ENCODE measurements at places on chromosomes 5 and 9.

- DNase-seq, result no peak
Measured at GRCh38 chr5:36659411-36659810, 53.0 kb downstream of the SLC1A3 start.

DNA sequence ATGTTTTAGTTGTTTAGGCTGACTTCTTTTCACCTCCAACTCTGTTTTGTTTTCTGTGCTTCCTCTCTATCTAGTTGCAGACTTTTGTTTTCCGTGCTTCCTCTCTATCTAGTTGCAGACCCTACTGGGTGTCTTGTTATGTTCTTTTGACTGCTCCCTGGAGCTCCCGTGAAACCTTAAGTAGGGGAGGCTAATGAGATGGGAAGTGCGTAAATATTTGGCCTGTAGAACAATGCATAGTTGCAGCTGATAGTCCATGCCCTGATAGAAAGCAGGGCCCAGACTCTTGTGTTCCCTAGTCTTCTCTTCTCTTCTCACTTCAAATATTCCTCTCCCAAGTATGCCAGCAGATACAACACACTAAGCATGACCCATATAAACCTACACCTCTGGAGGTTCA, 757.0 kb downstream of the BRINP1 start:
- DNase-seq, result no peak

DNA sequence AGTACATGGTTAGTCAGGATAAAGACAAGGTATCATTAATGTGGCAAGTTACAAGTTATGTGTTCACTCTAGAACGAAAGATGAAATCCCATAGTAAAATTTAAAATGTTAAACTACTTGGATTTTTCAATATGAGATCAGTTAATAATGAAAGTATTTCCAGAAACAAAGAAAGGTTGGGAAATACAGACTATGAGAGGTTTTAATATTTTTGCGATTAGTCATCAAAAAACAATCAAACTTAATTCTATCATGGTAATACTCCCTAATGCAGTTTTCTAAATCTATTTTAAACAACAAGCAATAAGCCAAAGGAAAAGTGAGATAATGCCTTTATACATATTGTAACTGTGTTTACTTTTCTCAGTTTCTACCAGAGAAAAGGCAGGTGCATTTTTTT, 10.6 kb downstream of the CDH12 start:
- no peak for DNase-seq

GRCh38 chr9:13239660-13240059, 39.8 kb downstream of the MPDZ start:
- DNase-seq, result no peak

- no peak for DNase-seq
Measured at GRCh38 chr9:91775708-91776028, 174.4 kb downstream of the ROR2 start.

DNA sequence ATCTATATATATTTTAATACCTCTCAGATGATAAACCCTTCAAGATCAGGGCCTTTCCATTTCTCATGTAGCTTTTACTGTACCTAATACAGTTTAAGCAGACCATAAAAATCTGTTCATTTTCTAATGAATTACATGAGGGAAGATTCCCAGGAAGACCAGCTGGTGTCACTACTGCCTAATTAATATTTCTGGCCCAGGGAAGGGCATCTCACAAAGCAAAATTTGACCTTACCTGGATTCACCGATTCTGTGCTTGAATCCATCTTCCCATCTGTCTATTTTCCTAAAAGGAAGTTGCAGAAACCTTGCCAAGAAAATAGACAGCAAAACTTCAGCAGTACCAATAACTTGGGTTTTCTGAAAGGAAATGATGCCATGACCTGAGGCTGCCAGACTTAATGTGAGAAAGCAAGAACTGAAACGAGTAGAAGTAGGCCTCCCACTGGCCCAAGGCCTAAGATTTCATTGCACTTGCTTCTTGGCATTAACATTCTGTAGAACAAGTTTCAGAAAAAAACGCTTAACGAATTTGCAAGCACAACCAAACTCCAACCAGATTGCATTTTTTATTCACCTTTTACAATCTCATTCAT, 83.0 kb upstream of the GLIS3 start:
- DNase-seq, result no peak

DNA sequence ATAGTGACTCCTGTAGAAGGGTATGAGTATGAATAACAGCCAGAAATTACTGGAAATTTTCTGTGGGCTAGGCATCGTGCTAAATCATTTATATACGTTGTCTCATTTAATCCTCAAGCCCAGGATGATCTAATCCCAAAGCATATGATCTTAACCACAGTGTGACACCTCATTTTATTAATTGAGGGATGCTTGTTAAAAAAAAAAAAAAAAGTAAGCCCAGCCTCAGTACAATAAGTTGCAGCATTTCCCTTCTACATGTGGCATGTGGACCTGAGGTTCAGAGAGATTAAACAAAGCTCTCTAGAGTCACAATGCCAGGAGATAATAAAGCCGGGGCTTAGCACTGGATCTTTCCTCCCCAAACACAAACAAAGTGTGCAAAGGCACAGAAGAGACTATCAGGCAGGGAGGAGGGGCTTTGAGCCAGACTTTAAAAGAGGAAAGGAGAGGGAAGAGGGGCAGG, 49.5 kb downstream of the KLF4 start:
- no peak for DNase-seq

DNA sequence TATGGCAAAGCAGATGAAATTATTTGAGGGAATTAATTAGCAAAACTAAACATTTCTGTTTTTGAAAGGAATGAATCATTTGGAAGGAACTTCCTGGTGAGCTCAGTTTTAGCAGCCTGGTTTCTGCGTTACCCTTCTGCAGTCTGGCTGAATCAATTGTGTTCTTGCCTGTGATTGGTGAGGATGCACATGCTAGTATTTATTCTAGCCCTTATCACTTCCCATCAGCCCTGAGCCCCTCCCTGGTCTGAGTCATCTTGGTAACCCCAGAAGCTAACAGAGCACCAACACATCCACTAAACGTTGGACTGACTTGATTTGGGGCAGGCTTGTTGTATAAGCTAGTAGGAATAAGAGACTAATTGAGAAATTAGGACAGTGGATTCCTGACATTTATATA, 6.6 kb downstream of the TJP2 start:
- DNase-seq, result no peak

DNA sequence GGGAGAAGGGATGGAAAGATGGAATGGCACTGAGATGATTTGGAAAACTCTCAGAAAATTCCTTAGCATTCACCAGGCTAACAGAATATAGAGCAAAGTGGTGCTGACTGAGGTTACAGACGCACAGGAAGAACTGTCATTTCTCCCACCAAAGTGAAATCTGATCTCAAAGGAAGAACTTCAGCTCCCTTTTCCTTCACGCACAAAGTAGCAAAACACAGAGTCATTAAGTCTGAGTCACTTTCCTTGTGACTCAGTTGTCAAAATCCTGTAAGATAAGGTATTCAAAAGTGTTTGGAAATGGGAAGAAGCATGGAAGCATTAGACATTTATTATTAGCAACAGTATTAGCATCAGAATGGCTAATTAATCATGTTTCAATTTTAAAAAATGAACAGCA, 11.7 kb downstream of the MPDZ start:
- no peak for DNase-seq

GRCh38 chr9:114413861-114414301, 26.1 kb upstream of the AKNA start:
- DNase-seq, result no peak

- DNase-seq, result no peak
Measured at GRCh38 chr5:169571355-169571754, 12.2 kb upstream of the SPDL1 start.

DNA sequence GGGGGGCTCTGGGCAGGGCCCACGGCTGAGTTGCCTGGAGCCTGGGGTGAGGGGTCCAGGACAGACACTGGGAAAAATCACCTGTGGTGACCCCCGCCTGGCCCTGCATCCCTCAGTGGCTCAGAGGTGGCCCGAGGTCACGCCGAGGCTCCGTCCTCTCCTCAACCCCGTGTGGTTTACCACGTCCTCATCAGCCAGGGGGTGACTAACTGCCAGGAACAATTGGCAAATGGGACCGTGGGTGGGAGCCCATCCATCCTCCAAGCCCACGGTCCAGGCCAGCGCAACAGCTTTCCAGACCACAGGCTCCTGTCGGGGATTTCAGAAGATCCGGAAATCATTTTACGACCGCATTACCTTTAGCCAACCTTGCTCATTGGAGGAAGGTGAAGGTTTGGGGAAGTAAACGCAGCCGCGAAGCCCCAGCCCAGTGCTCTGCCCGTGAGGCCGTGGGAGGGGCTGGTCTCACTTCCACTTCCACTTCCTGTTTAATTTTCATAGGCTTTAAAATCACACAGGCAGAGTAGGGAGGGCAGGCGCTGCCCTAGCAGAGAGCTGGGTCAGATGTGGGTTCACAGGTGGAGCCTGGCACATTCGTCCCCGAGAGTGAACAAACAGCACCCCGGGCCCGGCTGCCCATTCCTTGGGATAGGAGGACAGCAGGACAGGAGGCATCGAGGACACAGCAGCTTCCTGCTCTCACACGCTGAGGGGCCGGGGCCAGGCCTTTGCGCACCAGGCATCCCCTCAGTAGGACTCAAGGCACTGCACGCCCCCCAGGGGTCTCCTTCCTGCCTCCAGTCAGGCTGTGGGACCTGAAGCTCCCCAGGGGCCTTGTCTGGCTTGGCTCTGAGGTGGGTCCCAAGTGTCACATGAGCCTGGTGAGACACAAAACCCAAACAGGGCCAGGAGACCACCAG, 19.8 kb upstream of the SLC9A3 start:
- DNase-seq, result no peak

GRCh38 chr9:34125681-34126206, 754 bp downstream of the DCAF12 start:
- DNase-seq, result no peak

GRCh38 chr9:99237356-99237755, 15.3 kb downstream of the SEC61B start:
- no peak for DNase-seq

DNA sequence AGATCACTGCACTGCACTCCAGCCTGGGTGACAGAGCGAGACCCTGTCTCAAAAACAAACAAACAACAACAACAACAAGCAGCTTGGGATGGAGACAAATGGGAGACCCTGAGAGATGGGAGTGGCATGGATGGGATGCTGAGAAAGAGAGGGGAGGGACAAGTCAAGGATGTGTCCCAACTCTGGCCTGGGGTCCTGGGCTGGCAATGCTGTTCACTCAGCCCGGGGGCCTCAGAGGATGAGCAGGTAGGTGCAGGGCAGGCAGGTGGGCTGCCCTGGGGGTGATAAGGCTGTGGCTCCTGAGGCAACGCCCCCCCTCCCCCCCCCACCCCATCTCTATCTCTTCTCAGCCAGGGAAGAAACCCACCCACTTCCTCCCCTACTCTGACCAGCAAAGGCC, 123.0 kb downstream of the LHX2 start:
- DNase-seq, result no peak

GRCh38 chr5:82942083-82942881, 134.9 kb downstream of the TMEM167A start:
- DNase-seq, result no peak

- DNase-seq, result no peak
Measured at GRCh38 chr9:115913696-115914095, 239.9 kb upstream of the PAPPA start.

GRCh38 chr5:151612689-151613427, 21.7 kb upstream of the FAT2 start:
- no peak for DNase-seq

DNA sequence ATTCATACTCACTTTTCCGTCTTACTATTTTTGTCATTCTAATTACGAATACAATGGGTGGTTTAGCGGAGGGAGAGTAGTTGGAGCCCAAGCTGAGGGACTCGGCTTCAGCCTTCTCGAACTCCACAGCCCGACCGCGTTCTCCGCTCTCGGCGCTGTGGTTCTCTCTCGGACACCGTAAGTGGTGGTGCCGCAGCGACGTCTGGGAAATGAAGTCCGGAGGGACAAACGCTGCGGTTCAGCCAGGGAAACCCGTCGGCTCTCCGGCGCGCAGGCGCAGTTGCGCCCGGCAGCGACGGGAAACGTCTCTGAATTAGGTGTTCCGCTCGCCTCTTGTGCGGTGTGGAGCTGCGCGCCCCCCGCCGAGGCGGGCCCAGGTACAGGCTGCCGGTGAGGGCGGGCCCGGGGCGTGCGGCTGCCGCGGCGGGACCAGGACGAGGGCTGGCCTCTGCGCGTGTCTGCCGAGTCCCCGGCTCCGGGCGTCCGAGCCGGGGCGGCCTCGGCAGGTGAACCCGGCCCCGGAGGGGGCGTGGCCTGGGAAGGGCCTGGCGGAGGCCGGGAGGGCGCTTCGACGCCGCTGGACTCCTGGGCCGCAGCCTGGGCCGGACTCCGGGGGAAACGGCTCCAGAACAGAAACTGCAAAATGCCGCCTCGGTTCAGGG, at the start of gene ZNF879:
Gene ZNF879 (plus strand): TSS at position 277 of the 662 bp plus-strand sequence. CDS start 1,201 bp downstream, outside the sequence.
- peak; percentile 93 for DNase-seq

- DNase-seq, result no peak
Measured at GRCh38 chr5:154190595-154191304, at the start of gene GALNT10. Gene GALNT10, plus strand, starts transcription at chr5:154190733. Its CDS starts 134 bp downstream, at chr5:154190867.

GRCh38 chr5:101997235-101997634, 298.8 kb downstream of the SLCO4C1 start:
- DNase-seq, result no peak

DNA sequence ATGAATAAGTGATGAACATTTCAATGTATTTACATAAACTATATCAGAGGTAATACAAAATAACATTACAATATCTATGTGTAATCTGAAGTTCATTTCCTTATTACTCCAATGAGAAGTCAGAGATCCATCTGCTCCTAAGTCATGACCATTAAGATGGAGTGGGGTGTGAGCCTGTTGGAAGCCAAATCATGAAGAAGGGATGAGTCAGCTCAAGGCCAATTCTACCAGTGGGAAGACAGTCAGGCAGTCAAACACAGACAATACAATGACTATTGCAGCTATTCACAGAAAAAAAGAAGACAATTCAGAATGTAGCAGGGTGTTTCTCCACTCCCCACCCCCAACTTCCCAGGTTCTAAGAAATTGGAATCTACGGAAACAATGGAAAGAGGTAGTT, 155.0 kb downstream of the NFIB start:
- DNase-seq, result no peak

- DNase-seq, result no peak
Measured at GRCh38 chr5:10700516-10700915, 60.5 kb downstream of the DAP start.

GRCh38 chr9:80156756-80157472, 585.1 kb downstream of the TLE4 start:
- no peak for DNase-seq

- no peak for DNase-seq
Measured at GRCh38 chr5:989961-990530, 18.6 kb upstream of the NKD2 start.

- DNase-seq, result no peak
Measured at GRCh38 chr5:139707445-139708003, 59.4 kb downstream of the CXXC5 start.

DNA sequence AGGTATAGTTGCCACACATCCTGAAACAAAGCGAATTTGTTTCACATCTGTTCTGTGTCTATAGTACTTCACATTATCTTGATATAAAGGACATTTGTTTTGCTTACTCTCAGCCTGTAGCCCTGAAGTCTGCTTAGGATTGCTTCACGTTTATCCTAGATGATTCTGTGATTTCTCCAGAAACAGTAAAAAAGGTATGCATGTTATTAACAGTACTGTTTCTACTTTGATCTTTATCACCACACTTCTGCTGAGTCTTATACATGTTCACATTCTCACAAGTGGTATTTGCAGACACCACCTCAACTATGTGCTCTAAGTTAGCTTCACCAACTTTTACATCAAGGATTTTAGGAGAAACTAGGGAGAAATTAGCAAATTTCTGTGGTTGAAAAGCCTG, 47.4 kb upstream of the ADAMTS19 start:
- no peak for DNase-seq

GRCh38 chr9:114804505-114804904, 1.3 kb downstream of the TNFSF15 start:
- DNase-seq, result no peak

GRCh38 chr9:126838895-126839294, 21.5 kb upstream of the ZBTB34 start:
- no peak for DNase-seq

GRCh38 chr5:157225469-157226422, 40.2 kb upstream of the CYFIP2 start:
- DNase-seq, result no peak
